ENCODE measurements at places on chromosomes 16 and 17.

DNA sequence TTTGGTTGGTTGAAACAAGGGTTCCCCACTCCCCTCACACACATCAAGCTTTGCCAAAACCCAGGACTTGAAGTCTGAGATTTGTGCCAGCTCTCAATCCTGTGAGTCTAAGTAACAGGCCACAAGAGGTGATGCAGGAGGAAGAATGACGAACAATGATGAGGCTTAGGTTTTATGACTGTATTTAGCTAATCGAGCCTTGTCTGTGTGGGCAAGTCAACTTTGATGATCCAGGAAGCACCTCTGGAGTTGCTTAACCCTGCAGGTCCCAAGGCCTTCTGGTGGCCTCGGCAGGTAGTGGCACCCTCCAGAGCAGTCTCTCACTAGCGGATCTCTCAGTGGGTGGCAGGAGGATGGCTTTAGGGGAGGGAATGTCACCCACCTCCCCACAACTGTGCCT, 28.7 kb downstream of the CDK5RAP3 start:
- no peak for DNase-seq

GRCh38 chr17:44176671-44177501, 6.4 kb downstream of the ASB16 start:
- DNase-seq = no peak

- no peak for DNase-seq
Observed at GRCh38 chr17:61455324-61456060, 3.3 kb downstream of the TBX4 start.

GRCh38 chr17:21817791-21818364, 125.6 kb downstream of the KCNJ18 start:
- no peak for DNase-seq

DNA sequence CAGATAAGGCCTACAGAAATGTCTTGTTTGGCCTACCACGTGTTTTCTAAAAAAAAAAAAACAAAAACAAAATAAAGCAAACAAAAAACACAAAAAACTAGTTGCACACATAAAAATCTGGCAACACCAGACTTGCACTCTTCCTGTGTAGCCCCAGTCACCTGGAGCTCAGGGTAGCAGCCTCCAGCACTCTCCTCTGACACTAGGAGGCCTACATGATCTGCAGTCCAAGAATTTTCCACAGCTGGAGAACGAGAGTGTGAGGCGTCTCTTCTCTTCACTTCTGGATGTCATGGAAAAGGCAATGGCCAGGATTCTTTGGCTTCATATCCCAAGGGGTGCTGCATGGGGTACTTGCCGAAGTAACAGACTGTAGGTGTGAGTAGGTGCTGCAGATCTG, 310.2 kb upstream of the SALL1 start:
- no peak for DNase-seq

DNA sequence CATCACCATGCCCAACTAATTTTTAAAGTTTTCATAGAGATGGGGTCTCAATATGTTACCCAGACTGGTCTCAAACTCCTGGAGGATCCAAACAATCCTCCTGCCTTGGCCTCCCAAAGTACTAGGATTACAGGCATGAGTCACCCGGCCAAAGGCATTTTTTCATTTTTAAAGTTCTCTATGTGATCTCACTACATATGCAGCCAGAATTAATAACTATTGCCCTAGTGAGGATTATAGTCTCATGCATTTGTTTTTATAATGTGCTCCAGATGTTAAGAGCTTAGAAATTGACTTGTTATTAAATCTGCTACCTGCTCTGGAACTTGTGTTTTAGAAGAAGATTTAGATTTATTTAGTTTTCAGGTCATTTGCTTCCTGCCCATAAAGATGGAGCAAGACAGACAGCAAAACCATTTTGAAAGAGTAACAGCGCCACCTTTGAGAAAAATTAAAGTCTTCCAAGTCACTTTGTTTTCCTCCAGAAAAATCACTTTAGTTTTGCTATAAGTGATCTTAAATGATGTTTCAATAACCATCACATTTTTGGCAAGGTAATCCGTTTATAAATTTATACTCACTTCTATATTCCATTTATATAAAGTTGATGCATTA, 79.5 kb downstream of the CA4 start:
- DNase-seq = no peak

DNA sequence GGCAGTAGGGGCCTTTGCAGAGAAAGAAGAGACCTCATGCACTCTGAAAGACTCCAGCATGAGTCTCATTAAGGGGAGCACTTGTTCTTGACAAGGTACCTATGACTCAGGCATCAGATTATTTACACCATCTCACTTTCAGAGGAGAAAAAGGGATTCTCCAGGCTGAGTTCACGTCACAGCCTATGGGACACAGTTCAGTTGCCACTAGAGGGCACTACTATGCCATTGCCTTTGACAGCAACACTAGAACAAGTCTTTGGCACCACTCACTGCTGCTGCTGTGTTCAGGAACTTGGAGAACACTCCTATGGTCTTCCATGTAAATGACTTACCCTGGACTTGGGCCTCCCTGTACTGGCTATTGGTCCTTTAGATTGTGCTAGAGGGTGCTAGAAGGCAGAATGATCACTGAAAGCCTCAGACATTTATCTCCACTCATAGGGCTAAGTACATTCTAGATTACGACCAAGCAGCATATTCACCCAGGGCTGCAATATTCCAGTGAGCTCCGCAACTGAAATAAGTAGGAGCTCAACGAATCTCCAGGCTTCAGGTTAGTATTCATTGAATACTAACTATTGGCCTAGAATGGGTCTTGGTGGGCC, 225.1 kb upstream of the CA10 start:
- DNase-seq = no peak

DNA sequence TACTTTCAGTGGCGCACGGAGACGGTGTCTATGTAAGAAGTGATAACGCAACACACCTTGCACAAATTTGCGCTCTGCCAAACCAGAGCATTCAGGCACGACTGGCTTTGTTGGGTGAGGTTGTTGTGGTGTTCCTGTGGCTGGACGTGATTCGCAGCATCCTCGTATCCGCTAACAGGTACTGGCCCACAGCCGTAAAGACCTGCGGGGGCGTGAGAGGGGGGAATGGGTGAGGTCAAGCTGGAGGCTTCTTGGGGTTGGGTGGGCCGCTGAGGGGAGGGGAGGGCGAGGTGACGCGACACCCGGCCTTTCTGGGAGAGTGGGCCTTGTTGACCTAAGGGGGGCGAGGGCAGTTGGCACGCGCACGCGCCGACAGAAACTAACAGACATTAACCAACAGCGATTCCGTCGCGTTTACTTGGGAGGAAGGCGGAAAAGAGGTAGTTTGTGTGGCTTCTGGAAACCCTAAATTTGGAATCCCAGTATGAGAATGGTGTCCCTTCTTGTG, 510.9 kb downstream of the KCNJ18 start:
- no peak for DNase-seq

- DNase-seq = no peak
Observed at GRCh38 chr16:88116121-88116520, 164.9 kb downstream of the BANP start.

- DNase-seq = no peak
Observed at GRCh38 chr17:22517716-22518115, 825.4 kb downstream of the KCNJ18 start.

- DNase-seq = no peak
Observed at GRCh38 chr17:35809855-35810461, 674 bp downstream of the TAF15 start.

- DNase-seq = no peak
Observed at GRCh38 chr16:75035410-75035968, 36.7 kb downstream of the ZNRF1 start.

DNA sequence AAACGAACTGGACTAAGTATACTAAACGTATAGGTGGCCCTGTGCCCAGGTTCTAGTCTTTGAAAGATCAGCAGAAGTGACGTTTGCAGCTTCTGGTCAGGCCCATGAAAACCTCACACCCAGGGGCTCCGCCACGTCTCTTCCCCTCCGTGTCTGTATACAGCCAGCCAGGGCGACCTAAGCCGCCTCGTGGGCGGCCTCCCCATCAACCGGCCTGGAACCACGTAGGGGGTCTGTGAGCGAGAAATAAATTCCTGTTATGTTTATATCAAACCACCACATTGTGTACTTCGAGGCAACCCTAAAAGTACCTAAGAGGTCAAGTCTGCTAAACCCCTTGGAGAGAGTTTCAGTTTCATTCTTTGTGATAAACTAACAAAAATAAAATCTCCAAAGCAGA, 6.8 kb downstream of the TK1 start:
- no peak for DNase-seq

GRCh38 chr16:83794860-83795554, 12.8 kb upstream of the HSBP1 start:
- no peak for DNase-seq

DNA sequence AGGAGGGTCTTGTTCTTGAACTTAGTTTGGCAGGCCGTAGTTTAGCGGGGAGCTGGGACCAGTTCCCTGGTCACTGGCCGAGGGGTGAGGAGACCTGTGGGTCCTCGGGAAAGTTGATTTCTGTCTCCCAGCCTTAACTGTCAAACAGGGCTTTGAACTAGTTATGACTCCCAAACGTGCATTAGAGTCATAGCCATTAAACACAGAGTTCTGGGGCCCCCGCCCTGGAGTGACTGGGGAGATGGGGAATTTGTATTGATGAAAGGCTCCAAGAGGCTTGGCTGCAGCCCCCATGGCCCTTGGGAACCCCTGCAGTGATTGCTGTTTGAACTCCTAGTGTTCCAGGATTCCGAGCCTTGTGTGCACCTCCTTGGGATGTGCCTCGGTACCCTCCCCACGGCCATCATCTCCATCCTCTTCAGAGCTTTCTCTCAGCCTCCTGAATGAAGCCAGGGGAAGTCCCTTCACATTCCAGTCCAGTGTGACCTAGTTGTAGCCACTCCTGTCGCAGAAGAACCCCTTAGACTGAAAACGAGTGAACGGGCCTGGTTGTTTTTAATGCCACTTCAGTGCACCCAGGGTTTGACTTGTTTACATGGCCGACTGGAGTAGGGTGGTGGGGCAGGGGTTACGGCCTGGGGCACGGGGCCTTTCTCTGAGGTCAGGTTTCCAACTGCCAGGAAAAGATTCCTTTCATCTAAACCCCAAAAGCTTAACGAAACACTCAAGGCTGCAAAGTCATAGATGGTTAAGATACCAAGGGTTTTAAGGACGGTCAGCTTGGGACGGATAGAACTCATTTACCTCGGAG, 1.4 kb downstream of the MPRIP start:
- no peak for DNase-seq

DNA sequence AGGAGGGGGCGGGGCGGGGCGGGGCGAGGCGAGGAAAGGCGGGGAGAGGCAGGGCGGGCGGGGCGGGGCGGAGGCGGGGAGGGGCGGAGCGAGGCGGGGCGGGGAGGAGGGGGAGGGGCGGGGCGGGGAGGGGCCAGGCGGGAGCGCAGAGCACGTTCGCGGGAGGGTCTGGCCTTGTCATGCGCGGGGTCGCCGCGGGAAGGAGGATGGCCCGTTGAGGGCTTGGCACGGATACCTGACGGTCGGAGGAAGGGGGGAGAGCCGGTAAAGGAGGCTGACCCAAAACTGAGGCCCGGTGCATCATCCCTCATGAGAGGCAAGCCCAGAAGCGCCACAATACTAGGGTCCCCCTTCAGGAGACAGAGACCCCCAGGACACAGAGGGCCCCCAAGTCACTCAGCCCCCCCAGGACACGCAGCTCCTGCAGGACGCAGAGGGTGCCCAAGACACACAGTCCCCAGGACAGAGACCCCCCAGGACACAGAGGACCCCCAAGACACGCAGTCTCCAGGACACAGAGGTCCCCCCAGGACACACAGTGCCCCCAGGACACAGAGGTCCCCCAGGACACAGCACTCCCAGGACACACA, 593 bp upstream of the WDR45B start:
- DNase-seq = no peak

DNA sequence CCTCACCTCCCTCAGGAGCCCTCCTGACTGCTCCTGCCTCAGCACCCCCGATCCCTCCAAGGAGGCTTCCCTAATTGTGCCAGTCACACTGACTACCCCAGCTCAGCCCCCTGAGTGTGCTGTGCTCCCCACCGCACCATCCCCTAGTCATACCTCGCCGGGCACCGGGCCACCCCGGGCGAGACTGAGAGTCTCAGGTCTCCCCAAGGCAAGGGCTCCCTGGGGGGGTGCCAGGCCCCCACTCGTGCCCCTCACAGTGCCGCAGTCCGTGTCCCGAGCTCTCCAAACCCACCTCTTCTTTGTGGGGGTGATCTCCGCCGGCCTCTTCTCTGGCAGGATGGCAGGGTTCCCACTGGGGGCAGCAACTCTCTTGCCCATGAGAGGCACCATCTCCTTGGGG, 3.2 kb downstream of the TRPV3 start:
- DNase-seq = no peak

GRCh38 chr16:19655242-19655777, 62.7 kb downstream of the KNOP1 start:
- no peak for DNase-seq

- no peak for DNase-seq
Observed at GRCh38 chr16:85537795-85538401, 75.2 kb upstream of the GSE1 start.

DNA sequence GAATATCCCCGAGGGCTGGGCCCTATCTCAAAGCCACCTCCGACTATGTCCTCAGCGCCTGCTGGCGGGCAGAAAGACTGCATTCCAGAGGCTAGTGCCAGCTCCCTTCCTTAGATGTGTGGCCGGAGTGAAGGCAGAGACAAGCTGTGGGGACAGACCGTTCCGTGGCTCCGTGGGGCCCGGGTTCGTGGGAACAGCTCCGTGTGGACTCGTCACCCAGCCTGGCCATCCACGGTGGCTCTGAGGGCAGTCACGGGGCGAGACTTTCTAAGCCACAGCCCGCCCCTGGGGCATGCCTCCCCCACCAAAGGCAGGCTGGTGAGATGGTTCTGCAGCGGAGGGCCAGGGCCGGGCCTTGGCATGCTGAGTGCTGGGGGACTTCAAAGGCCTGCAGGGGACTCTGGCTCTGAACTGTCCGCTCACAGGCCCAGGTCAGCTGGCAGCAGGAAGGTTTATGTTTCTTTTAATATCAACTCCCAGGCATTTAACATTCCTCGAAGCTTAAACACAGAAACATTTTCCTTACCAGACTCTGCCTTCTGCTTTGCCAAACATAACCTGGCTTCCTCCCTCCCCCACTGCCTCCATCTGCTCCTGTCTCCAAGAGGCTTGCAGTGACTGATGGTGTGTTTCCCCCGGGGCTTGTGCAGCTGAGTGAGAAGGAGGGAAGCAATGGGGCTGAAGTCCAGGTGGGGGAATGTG, 50.4 kb downstream of the TIMM22 start:
- DNase-seq = no peak

- DNase-seq = no peak
Observed at GRCh38 chr17:68288375-68288774, 2.6 kb downstream of the SLC16A6 start.
